ENCODE measurements at places on chromosomes 16 and 17.
A peak's percentile ranks its signal among the peaks of the same experiment; 100 is the strongest.

- DNase-seq = no peak
Observed at GRCh38 chr17:43465049-43465448, 18.7 kb upstream of the DHX8 start.

- no peak for DNase-seq
Observed at GRCh38 chr17:66432411-66432957, 130.1 kb downstream of the PRKCA start.

DNA sequence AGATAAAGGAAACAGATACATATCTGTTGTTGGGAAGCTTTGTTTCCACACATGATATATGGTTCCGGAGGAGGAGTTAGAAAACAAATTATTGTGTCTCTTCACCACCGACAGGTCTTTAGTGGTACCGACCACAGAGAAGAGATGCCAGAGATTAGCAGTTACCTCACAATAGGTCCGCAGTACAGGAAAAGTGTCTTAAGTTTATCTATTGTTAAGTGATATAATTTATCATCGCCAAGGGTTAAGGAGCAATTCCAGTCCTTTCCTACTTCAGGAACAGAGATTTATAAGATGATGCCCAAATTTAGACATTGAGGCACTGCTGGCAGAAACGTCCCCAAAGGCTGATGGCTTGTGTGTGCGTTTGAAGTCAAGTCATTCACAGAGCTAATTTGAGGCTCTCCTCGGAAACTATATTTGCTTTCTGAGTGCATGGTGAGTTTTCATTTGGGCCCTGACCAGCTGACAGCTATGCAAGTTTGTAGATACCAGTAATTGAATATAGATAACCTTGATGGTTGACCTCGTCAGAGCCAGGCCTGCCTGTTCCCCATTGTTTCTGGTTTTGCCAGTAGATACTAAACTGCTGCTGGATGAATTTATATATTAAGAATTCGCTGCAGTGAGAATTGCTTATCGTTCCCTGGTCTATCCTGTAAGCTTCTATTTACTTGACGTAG lies 196.4 kb upstream of the IRX3 start:
- no peak for DNase-seq

DNA sequence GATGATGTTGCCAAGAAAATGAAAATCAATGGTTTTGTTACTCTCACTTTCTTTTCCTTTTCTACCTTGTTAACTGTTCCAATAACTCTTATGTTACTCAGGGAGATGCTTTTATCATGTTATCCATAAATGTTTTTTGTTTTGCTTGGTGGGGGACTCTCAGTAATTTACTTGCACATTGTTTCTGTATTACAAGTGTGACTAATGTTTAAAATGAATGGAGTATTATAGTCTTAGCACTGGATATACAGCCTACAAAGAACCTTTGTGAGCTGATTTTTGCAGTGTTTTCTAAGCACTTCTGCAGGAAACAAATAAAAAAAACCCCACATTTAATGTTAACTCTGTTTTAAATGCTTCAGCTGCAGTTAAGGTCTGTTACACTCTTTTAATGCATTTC lies 12.1 kb downstream of the VMP1 start:
- DNase-seq = no peak

DNA sequence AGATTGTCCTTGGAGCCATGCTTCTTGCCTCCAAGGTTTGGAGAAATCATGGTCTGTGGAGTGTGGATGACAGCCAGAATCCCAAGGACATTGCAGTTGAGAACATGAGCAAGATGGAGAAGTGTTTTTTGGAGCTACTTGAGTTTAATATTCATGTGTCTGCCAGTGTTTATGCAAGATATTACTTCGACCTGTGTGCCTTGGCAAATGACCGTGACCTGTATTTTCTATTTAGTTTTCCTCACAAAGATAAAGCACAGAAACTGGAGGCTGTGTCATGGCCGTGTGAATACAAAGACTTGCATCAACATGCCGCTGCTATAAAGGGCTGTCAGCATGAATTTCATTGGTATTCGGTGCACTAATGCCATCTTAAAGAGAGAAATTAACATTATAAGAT lies 9.0 kb downstream of the GGA2 start:
- DNase-seq = no peak

DNA sequence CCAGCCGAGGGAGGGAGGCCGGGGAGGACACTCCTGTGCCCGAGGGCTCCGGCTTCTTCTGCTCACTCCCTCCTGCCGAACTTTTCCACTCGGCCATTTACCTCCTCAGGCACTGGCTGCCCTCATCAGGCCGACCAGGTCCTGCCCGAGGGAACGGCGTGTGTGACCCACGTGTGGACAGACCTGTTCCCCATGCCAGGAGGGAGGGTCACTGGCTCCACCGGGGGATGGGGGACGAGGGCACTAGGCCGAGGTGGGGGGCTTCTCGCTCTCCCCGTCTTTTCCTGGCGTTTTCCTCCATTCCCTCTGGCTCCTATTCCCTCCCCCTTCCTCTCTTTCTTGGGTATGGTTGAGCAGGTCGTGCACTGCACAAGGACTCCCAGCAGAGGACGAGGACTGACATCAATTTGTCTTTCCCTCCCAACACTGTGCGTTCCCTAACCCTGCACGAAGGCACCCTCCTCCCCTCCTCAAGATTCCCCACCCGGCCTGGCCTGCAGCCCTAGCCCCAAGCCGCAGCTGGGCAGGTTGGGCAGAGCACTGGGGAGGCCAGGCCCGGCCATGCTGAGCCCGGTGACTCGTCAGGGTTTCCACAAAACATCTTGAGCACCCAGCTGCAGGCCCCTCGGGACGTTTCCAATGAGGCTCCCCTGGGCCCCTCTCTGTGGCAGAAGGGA lies 3.2 kb upstream of the IL17C start:
- no peak for DNase-seq

GRCh38 chr16:30924076-30924912 lies 922 bp downstream of the FBXL19 start:
- peak; percentile 42 for DNase-seq

GRCh38 chr17:10010752-10011151 lies 105.7 kb upstream of the RCVRN start:
- no peak for DNase-seq

- no peak for DNase-seq
Observed at GRCh38 chr17:29570521-29570920, 2.0 kb downstream of the TP53I13 start.

DNA sequence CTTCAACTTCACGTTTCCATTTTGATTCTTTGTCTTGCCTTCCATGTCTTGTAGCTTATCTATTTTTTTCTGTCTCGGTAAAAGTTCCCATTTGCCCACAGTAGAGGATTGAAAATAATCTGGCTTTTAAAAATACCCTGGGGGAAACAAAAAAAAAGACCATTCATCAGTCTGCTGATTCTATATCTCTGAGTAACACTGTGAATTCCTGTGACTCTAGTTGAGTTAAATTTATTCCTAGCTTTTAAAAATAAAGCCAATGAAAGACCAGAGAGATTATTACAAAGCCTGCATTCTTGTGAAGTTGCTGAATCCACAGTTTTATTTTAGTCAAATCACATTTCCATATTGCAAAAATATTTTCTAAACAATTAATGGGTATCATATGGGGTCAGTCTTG lies 532.3 kb downstream of the CDH13 start:
- DNase-seq = no peak

GRCh38 chr16:19014461-19014860 lies 30.7 kb downstream of the TMC7 start:
- no peak for DNase-seq

DNA sequence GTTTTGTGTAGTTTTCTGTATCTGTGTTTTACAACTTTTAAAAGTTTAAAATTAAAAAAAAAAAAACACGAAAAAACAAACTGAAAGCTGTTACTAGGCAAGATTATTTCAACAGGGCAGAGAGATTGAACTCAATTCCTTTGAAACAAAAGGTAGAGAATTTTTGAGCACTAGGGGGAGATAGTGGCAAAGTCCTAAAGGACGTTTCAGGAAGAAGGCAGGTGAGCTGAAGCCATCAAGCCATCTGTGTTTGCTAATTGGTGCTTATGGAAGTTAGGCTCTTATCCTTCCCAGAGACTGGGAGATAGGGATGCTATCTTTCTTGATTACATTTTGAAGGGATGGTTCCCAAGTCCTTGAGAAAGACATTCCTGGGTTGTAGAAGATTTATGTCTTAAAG lies 70.6 kb upstream of the CLEC3A start:
- DNase-seq = peak; percentile 35

GRCh38 chr16:7324321-7324720 lies 8.3 kb upstream of the RBFOX1 start:
- DNase-seq = no peak

- DNase-seq = no peak
Observed at GRCh38 chr16:57739756-57740422, 4.3 kb downstream of the KATNB1 start.

- DNase-seq = peak; percentile 77
Observed at GRCh38 chr17:42101513-42102292, 3.4 kb upstream of the ZNF385C start.

- no peak for DNase-seq
Observed at GRCh38 chr17:64223931-64224629, 39.0 kb downstream of the TEX2 start.

GRCh38 chr17:21031756-21032396 lies 10.9 kb downstream of the USP22 start:
- no peak for DNase-seq

GRCh38 chr17:1629504-1630310 lies 1.1 kb upstream of the SLC43A2 start:
- peak; percentile 77 for DNase-seq

DNA sequence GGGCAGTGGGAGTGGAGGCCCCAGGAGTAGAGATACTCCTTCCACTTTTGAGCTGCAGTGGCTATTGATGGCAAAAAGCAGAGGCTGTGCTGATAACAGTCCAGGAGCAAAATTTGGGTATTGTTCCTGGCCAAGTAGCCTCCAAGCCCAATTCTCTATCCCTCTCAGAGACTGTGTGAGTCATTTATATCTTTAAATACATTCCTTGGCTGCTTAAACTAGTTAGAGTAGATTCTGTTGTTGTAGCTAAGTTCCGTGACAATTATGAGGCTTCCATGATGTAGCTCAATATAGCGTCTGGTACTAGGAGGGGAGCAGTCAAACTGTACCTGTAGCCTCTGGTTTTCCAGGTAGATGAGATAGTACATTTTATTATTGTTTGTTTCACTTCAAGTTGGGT lies 19.9 kb upstream of the UBE2G1 start:
- DNase-seq = no peak

DNA sequence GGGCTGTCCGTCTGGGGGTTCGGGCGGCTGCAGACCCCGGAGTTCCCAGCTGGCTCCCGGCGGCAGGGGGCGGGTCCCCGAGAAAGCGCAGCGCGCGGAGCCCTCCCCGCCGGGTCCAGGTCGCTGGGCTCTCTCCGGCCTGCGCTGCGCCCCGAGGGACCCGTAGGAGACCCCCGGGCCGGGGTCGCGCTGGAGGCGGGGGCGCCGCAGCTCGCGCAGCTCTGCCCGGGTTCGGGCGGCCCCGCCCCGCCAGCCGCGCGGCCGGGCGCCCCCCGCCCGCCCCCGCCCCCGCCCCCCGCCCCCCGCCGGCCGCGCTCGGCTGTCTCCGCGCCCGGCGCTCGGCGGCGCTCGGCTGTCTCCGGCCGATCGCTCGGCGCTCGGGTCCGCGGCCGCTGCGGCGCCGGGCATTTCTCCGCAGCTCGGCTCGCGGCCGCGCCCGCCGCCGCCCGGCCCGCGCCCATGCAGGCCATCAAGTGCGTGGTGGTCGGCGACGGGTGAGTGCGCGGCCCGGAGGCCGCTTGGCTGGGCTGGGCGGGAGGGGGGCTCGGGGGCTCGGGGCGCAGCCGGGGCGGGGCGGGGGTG lies at the start of gene RAC3:
RAC3 (plus strand) TSS at position 376 of the 582 bp plus-strand sequence; CDS start at position 460, 84 bp downstream.
- DNase-seq = peak; percentile 68

DNA sequence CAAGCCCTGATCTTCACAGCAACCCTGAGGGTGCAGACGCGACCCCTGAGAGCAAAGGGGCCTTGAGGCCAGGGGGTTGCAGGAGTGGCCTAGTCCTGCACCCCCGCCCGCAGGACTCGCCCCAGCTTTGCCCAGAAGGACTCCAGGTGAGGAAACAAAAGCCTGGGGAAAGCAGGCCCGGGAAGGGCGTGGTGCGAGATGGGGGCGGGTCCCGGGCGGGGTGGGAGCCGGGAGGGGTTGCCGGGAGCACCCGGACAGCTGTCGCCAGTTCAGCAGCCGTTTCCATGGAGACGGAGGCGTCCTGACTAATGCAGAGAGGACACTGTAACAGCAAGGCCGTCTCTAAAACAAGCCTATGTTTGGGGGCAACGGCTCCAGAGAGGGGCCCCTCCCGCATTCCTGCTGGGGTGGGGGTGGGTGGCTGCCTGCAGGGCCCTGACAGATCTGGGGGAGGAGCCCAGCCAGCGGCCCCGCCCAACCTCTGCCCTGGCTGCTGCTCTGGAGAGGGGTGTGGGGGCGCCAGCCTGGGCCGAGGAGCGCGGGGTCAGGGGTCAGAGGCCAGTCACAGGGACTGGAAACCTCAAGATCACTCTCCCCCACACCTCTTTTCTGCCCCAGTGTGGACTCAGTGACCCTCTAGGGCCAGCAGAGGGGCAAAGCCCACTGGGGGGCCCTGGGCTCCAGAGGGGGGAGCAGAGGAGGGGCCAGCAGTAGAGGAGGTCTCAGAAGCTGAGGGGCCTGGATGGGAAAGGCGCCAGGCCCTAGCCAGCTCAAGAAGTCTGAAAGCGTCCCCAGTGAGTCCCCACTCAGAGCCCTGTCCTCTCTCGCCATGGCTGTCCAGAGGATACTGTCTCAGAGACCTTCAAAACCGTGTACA lies 3.1 kb upstream of the TPPP3 start:
- no peak for DNase-seq

DNA sequence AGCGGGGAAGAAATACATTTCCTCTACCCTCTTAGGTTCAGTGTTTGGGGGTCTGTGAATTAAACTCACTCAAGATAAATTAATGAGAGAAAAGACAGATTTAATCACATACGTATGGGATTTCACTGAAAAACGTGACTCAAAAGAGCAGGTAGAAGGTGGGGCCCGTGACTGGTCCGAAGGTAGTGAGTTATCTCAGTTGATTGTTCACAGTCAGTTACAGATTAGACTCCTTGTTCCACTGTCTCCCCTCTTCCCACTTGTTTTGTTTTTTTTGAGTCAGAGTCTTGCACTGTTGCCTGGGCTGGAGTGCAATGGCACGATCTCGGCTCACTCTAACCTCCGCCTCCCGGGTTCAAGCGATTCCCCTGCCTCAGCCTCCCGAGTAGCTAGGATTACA lies 301.2 kb downstream of the SEC14L1 start:
- no peak for DNase-seq

All from GM10248 (cell line).